ENCODE measurements at places on chromosomes 4 and X.

DNA sequence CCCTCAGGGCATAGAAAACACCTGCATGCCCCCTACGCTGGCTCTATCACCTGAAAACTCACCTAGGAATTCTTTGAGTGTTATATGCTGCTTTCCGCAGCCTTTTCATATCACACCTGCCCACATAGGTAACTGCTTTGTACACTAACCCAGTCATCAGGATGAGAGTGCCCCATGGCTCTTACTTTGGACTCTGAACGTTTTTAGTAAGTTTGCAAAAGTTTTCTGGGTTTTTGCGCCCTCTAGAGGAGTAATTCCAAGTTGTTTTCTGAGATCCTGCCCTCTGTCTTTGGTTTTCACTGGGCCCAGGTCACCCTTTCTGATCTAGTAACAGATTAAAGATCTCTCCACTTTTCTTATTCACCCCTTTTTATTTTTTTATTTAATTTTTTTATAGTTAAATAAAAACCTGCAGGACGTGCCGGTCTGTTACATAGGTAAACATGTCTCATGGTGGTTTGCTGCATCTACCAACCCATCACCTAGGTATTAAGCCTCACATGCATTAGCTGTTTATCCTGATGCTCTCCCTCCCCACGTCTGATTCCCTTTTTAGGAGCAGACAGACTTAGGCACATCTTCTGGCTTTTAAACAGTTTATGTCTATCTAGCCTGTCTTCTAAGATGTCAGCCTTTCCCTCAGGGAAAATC, 139.2 kb downstream of the NWD2 start:
- DNase-seq: no peak

- no peak for DNase-seq
Measured at GRCh38 chrX:41580423-41581064, 108.2 kb upstream of the GPR34 start.

GRCh38 chr4:147730333-147730732, 1.6 kb upstream of the ARHGAP10 start:
- no peak for DNase-seq

- DNase-seq: no peak
Measured at GRCh38 chrX:9663216-9663615, 102.4 kb downstream of the GPR143 start.

- DNase-seq: no peak
Measured at GRCh38 chrX:80285131-80285773, 135.0 kb upstream of the TENT5D start.

DNA sequence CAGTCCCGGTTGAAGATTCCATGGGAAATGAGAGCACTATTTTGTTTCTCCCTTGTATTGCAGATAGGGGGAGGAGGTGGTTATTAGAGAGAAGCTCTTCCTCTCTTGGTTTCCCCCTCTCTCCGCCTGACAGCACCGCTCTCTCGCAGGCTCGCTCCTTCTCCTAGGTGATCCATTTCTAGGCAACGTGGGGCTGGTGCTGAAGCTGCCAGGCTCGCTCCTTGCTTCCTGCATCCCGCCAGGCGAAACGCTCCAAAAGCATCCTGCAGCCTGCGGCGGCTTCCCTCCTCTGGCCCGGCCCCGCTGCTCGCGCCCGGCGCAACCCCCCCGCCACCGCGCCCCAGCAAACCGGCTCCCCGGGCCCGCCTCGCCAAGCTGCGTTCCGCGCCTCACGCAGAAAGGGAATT, at the start of gene GRID2:
TSS of gene GRID2 (plus strand) at position 346 of the 407 bp plus-strand sequence.
- no peak for DNase-seq

DNA sequence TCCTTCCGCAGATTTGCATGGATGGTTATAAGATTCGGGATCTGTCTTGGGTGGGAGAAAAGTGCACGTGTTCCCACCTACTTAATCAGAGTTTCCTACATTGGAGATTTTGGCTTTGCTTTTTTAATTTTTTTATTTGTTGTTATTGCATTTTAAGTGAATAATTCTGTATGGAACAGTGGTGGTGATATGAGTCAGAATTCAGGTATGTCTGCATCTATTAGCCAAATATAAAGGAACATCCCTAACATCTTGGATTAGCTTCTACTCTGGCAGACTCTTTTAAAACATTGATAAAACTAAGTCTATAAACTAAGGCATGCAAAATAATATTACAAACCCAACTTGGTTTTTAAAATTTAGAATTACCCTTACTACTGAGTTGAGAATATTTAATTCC, 659.8 kb upstream of the EPHA5 start:
- DNase-seq: no peak

DNA sequence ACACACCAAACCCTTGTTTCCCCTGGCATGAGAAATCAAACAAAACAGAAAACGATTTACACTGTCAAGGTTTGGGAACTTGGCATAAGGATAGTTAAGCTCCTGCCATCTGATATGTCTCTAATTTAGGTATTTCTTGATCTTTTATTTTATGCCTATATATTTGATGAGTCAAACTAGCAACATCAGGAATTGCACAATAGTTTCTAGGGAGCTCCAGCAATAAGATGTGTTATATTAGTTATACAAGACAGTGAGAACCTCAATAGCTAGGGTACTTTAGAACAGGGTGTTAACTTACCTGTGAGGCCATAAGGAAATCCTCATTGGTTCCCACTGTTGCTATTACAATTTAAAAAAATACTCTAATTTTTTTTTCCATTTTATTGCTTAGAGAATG, 474.2 kb downstream of the GBA3 start:
- DNase-seq: no peak

GRCh38 chr4:1130316-1131186, 17.2 kb upstream of the RNF212 start:
- no peak for DNase-seq

DNA sequence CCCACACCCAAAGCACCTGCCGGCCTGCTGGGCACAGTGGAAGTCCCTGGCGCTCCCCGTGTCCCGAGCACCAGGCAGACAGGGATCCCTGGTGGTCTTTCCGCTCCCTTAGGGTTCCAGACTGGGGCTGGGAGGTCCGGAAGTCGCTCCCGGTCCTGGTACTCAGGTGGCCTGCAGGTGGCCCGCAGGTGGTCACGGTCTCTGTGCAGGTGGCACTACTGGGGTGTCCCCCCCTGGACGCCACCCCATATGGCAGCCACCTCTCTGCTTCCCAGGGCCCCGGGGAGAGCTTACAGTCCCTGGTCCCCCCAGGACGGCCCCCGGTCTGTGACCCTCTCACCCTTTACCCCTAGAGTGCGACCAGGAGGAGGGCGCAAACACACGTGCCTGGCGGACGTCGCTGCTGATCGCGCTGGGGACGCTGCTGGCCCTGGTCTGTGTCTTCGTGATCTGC, 13.6 kb downstream of the SLC25A6 start:
- DNase-seq: no peak

DNA sequence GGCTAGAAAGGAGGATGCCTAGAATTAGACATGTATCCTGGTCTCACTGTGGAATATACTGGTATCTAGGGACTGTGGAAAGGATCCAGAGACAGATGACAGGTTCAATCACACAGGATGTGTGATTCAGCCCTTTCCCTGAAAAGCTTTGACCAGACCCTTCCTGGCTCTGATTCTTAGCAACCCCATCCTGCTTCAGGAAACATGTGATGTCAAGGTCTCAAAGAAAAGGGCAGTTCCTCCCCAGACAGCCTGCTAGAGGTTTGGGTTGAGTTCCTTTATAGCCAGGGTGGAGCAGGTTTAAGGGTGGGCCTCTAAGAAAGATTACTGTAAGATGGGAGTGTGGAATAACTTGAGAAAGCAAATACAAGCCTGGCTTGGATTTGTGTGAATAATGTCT, 3.0 kb downstream of the BMP15 start:
- DNase-seq: no peak

- DNase-seq: no peak
Measured at GRCh38 chrX:1480082-1480785, 27.5 kb upstream of the ASMTL start.

DNA sequence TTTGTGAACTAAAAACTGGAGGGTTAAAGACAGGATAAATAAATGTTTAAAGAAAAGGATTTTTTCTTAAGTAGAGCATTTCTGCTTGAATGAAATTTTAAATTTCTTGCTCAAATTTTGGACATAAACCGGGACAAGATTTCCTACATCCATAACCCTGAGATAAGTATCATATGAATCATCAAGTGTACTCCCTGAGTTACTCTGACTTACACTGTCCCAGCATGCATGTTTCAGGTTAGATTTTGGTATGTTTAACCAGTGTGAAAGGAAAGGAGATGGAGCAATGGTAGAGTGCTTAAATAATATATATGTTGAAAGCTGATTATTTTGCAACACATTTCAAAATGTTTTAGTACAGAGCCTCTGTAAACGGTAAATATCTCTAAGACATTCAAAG, 175.2 kb downstream of the ADGRL3 start:
- DNase-seq: no peak

GRCh38 chrX:750812-751211, 120.2 kb downstream of the SHOX start:
- no peak for DNase-seq

- no peak for DNase-seq
Measured at GRCh38 chrX:71081330-71082123, 13.4 kb upstream of the SNX12 start.

- DNase-seq: no peak
Measured at GRCh38 chr4:12123707-12124106, 695.0 kb upstream of the HS3ST1 start.

GRCh38 chr4:139501927-139502899, 48.3 kb downstream of the RAB33B start:
- DNase-seq: no peak

- DNase-seq: no peak
Measured at GRCh38 chrX:29913647-29914046, 301.7 kb upstream of the MAGEB2 start.

DNA sequence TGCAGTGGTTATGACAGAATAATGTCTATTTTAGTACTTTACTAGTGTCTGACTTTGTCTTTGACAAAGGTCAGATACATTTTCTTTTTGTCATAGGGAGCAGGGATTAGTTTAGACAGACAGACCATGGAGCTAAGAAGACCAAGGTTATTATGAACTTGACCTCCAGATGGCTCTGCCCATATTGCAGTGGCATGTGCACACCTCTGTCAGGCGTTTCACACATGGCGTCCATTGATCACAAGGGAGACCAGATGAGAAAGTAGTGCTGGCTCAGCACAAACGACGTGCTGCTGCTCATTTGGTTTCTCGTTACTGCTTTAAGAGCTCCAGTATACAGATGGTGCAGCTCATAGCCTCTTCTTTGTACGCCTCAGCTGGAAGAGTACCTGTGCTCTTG, 56.3 kb upstream of the HPSE start:
- DNase-seq: no peak

DNA sequence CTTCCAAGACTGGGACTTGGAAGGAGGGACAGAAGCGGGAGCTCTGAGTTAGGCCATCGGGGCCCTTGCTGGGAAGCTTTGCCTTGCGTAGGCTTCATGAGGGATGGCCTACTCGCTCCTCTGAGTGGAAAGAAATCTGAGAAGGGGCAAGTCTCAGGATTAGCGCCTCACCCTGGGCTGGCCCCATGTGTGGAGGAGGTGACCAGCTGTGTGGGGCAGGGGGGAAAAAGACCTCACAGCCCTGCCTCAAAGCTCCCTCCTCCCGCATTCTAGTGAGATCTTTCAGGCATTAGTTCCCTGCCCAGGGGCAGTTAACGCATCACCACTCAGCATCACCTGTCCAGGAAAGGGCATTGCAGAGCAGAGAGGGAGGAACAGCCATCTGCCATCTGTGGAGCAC, 156.1 kb downstream of the ENPP6 start:
- DNase-seq: no peak

DNA sequence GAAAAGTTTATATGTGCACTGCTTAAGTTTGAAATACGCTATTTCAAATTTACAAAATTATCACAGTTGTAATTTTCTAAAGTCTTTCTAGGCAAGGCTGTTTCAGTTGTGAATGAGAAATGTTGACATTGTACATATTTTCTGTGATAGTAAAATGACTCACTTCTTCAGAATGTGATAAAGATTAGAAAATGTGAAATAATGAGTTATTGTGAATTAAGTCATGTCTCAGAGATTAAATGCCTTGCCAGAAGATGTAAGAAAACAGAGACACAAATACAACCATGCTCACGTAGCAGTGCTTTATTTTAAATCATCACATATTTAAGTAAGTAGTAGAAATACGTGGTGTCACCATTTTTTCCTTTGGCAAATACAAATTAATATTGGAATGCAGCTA, 768 bp downstream of the CLCN4 start:
- DNase-seq: no peak

DNA sequence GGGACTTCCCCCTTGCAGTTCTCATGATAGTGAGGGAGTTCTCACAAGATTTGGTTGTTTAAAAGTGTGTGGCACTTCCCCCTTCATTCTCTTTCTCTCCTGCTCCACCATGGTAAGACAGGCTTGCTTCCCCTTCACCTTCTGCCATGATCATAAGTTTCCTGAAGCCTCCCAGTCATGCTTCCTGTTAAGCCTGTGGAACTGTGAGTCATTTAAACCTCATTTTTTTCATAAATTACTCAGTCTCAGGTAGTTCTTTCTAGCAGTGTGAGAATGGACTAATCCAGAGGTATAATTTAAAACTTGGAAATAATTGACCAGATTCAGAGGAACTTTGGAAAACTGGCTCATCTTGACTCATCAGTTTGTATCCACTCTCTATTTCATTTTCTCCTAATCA, 129.0 kb downstream of the TMEM47 start:
- DNase-seq: no peak

- no peak for DNase-seq
Measured at GRCh38 chrX:150482537-150483206, 85.7 kb upstream of the MTM1 start.

GRCh38 chr4:71348586-71348985, 9.8 kb downstream of the SLC4A4 start:
- no peak for DNase-seq
